ENCODE measurements at places on chromosomes 16 and 17.

GRCh38 chr17:50605429-50605828 lies 29.3 kb upstream of the ABCC3 start:
- no peak for DNase-seq

DNA sequence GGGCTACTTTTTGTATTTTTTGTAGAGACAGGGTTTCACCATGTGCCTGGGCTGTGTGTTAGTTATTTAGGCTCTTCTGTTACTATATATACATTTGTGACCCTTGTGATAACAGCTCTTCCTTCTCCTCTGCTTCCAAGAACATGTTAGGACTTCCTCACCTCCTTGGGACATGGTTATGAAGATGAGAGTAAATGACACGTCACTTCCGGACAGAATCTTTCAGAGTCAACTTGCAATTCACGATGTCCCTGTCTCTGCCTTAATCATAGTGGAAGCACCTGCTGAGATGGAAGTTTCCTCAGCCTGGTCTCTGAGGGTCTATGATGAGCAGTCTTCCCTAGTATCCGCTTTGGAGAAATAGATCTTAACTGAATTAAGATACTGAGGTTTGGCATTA lies 42.9 kb downstream of the CCDC42 start:
- DNase-seq: no peak

DNA sequence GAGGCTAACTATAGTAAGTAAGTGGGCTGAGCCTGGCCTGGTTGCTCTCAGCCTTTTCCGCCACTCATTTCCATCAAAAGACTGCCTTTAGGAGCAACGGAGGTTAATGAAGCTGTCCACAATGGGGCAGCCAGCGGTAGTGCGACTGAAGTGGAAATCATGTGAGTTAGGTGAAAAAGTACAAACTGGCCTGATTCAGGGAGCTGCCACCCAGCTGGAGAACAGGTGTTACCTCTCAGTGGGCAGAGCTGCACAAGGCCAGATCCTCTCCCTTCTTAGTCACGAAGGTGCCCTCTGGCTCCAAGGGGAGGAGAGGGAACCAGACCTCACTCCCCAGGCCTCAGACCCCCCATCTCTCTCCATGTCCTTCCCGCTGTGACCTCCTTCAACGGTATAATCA lies 34.4 kb upstream of the CDRT4 start:
- no peak for DNase-seq

DNA sequence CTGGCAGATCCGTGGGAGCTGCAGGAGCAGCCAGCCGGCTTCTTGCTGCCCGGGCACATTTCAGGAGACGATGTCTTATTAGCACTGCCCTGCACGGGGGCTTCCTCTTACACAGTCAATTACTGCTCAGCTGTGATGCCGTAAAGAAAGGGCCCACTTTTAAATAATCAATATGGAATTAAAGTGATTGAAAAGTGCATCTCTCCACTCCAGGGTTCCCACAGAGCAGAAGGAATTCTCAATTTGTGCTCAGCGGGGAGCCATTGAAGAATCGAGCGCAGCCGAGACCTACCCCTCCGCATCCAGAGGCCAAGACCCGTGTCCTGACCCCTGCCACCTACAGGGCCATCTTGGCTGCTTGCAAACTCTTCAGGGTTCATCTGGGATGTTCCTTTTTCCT lies 399.4 kb upstream of the C16orf82 start:
- DNase-seq: no peak

DNA sequence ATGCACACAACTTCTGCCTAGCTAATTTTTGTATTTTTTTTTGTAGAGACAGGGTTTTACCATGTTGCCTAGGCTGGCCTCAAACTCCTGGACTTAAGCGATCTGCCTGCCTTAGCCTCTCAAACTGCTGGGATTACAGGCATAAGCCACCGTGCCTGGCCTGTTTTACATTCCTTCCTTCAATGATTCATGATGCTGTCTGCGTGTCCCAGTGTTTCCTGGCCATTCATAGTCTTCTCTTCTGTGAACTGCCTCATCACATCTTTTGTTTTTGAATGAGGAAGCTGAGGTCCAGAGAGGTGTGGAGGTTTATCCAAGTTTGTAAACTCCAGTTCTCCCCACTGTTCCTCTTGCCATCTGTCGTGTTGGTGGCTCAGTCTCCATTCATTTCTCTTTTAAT lies 64.5 kb upstream of the MED9 start:
- DNase-seq: no peak

DNA sequence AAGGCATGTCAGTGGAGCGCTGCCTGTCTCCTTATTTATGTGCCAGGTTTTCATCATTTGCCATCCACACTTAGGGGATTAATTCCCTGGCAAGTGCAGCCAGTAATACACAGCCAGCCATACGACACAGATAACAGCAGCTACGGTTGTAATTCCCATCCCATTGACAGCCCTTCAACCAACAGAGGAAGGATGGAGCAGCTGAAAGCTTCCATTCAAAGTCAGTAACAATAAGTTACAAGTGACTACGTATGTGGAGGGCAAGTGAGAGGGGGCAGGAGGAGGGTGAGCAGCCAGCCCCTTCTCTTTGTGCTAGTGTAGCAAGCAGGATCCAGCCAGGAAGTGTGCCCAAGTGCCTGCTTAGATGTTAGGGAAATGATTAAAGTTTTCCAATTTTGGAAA lies 53.8 kb upstream of the LYRM9 start:
- no peak for DNase-seq

DNA sequence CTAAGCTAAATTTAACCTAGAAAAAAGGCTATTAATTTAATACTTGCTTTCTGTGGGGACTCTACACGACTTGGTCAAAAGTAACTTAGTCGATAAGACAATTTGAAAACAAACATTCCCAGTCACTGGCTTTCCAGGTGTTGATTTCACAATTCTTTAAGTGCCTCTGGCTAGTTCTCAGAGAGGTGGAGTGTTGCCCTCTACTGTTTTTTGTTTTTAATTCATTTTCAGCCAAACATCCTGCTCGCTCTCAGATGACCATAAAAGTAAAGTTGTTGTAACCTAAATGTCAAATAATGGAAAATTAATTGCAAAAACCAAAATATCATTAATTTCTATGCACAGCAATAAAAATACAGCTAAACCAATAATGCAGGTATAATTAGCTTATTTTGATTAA lies 107.1 kb downstream of the MYO1D start:
- DNase-seq: no peak

DNA sequence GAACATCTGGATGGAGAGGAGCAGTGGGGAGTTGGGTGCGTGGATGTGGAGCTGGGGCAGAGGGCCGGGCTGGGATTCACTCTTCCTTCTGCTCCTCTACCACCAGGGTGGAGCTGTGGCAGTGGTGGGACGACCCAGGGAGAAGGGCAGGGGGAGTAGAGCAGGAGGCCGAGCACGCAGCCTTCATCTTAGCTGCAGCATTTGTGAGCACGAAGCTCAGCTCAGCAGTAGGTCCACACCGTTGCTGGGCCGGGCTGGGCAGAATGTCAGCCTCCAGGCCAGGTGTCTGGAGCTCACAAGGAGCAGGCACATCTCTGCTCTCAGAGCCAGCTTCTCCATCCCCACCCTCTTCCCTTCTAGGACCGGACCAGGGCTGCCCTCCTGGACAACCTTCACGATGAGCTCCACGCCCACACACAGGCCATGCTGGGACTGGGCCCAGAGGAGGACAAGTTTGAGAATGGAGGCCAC lies 55.7 kb downstream of the OR1D5 start:
- DNase-seq: no peak

DNA sequence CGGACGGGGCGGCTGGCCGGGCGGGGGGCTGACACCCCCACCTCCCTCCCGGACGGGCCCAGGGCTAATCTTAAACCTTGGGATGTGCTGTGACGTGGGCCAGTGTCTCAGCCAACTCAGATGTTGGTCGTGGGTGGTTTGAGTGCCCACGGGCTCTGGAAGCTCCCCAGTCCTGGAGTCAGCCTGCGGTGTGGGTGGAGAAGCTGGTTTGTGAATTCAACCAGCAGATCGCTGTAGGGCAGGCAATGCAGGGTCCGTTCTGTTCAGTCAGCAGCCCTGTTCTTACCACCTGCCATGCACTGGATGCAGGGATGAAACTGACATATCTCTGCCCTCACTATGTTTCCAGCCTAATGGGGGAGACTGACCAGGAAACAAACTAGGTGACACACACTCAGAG lies 8.0 kb upstream of the ZNF500 start:
- DNase-seq: no peak

DNA sequence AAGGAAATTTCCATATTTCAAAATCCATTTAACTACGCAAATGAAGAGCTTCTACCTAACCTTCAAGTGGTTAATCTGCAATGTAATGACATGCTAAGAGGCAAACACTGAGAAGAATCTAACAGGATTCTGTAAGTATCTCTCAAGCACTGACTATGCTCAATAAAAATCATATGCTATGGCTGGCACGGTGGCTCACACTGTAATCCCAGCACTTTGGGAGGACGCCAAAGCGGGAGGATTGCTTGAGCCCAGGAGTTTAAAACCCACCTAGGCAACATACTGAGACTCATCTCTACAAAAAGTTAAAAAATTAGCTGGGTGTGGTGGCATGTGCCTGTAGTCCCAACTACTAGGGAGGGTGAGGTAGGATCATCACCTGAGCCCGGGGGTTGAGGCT lies 32.7 kb downstream of the GNA13 start:
- DNase-seq: no peak

GRCh38 chr16:80997964-80998620 lies 8.6 kb downstream of the CMC2 start:
- no peak for DNase-seq

DNA sequence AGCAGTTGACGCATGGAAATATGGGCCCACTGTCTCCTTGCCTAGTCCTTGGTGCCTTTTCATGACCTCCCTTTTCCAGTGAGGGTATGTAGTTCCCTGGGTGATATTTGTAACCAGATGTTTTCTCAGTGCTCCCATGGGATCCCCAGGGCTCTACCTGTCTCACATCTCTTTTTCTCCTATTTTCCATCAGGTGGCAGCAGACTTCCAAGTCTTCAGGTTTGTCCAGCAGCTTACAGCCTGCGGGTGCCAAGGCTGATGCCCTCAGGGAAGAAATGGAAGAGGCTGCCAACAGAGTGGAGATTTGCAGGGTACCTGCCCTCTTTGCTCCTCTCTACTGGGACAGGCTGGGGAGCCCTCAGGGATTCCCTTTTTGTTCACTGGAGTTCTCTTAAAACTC lies 89.1 kb downstream of the ELAC2 start:
- DNase-seq: no peak

- peak; percentile 77 for DNase-seq
Measured at GRCh38 chr16:79628501-79628975, 28.0 kb upstream of the MAF start.

DNA sequence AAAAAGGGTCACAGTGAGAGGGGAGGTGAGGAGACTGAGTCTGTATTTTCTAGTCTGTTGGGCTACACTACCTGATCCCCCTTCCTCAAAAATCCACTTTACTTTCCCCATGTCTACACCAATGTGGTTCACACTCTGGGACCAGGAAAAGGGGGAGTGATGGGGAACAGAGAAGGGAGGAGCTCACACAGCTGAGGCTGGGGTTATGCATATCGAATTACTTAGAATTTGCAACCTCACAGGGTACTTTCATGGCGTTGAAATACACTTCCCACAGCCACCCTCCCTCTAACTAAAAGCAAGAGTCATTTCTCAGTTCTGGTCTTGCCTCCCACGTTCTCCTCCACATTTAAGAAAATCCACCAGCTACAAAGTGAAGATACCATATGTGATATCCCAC lies 14.1 kb downstream of the MAPT start:
- no peak for DNase-seq

DNA sequence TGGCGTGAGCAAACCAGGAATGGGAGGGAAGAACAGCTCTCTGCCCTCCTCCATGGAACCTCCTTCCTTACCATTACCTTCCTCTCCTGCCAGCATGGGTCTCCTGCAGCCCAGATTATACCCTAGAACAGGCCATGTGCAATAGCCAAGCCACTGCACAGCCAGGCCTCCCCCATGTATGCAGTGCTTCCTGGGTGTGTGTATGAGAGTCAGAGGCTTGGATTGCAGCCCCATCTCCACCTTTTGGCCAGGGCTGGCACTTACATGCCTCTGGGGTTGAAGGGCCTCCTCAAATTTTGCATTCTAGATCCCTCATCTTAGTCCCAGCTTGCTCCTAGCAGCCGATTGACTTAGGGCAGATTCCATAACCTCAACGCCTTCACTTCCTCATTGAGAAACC lies 133.7 kb downstream of the GSG1L start:
- no peak for DNase-seq

GRCh38 chr16:87966685-87967185 lies 15.5 kb downstream of the BANP start:
- DNase-seq: no peak

DNA sequence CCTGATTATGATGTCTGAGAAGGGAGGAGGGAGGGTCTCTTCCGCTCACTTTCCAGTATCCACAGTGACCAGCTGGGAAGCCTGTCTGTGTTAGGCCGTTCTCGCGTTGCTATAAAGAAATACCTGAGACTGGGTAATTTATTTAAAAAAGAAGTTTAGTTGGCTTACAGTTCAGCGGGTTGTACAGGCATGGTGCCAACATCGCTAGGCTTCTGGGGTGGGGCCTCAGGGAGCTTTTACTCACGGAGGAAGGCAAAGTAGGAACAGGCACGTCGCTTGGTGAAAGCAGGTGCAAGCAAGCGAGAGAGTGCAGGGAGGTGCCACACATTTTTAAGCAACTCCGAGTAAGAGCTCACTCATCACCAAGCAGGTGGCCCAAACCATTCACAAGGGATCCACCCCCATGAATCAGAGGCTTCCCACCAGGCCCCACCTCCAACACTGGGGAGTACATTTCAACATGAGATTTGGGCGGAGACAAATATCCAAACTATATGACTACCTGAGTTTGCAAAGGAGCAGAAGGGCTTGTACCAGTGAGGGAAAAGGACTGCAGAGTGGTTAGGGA lies 137.5 kb downstream of the CCDC182 start:
- DNase-seq: peak; percentile 27

DNA sequence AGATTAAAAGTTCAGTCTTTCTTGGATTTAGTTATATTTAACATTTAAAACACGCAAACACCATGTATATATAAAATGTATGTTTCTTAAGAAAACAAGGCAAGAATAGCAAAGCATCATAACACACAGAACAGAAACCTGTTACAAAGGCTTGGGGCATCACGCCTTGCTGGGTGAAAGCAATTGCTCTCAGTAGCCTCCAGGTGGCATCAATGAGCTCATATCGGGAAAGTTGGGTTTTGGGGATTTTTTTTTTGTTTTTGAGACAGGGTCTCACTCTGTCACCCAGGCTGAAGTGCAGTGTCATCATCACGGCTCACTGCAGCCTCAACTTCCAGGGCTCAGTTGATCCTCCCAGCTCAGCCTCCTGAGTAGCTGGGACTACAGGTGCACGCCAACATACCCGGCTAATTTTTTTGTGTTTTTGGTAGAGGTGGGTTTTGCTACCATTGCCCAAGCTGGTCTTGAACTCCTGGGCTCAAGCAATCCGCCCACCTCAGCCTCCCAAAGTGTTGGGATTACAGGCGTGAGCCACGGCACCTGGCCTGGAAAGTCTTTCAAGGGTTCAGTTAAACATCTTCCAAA lies 56.9 kb downstream of the CYB5D2 start:
- peak; percentile 54 for DNase-seq

DNA sequence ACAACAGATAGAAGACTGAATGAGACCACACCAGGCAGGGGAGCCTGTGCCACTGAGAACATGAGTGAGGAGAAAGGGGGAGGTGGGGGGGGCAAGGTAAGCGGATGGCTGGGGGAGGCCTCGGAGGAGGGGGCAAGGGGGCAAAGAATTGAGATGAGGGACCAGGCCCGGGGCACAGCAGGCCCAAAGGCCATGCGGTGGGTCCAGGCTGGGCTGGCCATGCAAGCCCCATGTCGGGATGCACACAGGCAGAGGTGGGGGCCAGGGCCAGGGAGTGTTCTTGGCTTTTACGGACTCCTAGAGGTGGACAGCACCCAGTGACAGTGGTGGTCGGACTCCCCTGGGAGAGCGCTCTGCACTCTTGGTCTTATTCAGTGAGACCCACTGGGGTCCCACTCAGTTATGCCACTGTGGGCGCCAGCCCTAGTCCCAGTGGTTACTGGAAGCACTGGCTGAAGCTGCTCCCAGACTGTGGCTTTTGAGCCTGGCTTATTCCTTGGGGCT lies 4.8 kb upstream of the MTHFSD start:
- DNase-seq: no peak

Data from CD4-positive, alpha-beta T cell treated with Interleukin-2 at 100 ng/mL for 4 hours (primary cell).